Activated B cell treated with CpG ODN at 0.5 μM for 24 hours (primary cell): ENCODE measurements at places on chromosomes 7 and 10. TPM values are rescaled to one million over a fixed set of nuclear protein-coding genes. Genes with fewer than 3 reads are reported as not detected.
A peak's percentile ranks its signal among the peaks of the same experiment; 100 is the strongest.

DNA sequence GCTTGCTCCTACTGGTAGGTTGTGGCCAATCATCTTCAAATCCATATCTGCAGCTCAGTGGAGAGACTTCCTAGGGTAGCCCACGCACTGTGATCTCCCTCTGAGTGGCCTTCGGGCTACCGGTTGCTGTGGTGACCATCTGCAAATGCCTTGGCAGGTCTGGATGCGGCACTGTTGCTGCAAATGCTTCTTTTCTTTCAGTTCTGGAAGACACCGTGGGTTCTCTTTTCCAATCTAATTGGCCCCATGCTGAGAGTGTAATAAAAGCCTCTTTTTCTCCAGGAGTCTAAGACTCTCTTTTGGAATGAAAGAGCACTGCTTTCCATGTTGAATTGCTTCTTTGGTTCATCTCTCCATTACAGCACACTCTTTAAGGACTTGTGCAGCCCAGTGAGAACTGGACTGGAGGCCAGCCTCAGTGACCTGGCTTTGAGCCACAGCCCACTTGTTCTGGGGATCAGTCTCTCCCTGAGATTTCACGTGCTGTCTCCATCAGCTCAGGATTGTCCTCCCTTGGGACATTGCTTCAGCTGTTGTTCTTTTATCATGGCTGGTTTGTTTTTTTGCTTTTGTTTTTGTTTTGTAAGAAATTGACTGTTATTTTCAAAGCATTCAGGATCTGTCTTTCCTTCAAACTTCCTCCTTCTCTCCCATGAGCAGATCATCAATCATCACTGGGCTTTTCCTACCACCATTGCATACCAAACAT, 286.6 kb downstream of the BMPER start:
- no peak for DNase-seq

GRCh38 chr7:155371884-155372781, 74.5 kb downstream of the INSIG1 start:
- peak; percentile 43 for DNase-seq

AIFM2 gene
- 8.9 and 10.8 TPM in 2 replicates for total RNA-seq

GTF2IRD1 gene
- total RNA-seq, result 0.67 and 1.6 TPM in 2 replicates

HTR5A gene
- total RNA-seq, result not detected in 2 replicates
